Breast epithelium (tissue), 4 donors: ENCODE measurements at places on chromosomes 4 and X.
A peak's percentile ranks its signal among the peaks of the same experiment; 100 is the strongest.

GRCh38 chrX:49273181-49273727 lies 3.7 kb downstream of the PPP1R3F start:
- no peaks in the 10 kb centered on the region for H3K4me1 ChIP-seq
- DNase-seq, result no peak
- no peaks in the 10 kb centered on the region for H3K36me3 ChIP-seq
- H3K27me3 ChIP-seq, result no peaks in the 10 kb centered on the region

GRCh38 chr4:71004281-71004851 lies 10.9 kb downstream of the DCK start:
- no peak for DNase-seq
- no peak overlapping the region for H3K27ac ChIP-seq
- H3K4me3 ChIP-seq, result no peak overlapping the region
- no peaks in the 10 kb centered on the region for H3K36me3 ChIP-seq

DNA sequence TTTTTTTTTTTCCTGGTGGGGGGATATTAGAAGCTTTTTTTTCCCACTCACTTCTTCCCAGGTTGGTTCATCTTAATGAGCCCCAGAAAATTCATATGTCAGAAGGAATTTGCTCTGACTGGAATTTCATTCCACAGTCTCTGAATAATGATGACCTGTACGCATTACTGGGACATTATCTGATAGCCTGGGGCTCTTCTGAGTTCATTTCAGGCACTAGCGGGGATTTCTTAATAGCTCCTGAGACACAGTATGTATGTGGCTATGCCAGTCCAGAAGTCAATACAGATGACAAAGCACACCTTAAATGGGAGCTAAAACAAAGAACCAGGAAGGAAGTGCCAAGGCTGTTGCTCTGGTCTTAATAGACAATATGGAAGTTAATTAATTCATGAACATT lies 295.2 kb upstream of the IGFBP7 start:
- no peak overlapping the region for H3K27ac ChIP-seq
- no peaks in the 10 kb centered on the region for H3K4me1 ChIP-seq
- H3K4me3 ChIP-seq, result no peak overlapping the region

DNA sequence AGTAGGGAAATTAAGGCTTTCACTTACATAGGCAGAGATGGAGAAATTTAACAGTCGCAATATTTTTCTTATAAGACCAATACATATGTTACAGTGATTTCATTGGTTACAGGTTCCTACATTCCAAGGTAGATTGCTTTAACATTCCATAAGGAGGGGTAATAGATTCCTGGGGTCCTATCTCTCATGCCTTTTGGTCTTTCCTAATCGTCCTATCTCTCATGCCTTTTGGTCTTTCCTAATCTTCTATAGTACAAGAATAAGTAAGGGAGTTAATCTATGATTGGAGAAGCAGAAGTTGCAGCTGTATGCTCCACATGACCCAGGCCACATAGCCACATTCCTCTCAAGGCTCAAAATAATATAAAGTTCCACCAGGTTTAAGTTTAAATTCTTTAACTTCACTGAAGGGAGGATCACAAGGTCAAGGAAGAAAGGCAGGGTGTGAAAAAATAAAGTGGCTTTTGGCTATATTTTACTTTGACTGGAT lies 285.0 kb upstream of the BOD1L1 start:
- H3K27me3 ChIP-seq, result no peaks in the 10 kb centered on the region
- DNase-seq, result no peak
- no peaks in the 10 kb centered on the region for H3K4me1 ChIP-seq

- H3K27me3 ChIP-seq, result no peaks in the 10 kb centered on the region
- H3K27ac ChIP-seq, result peak overlapping the region; percentile 100
- H3K4me3 ChIP-seq, result peak overlapping the region; percentile 39
- DNase-seq, result peak; percentile 75
- peaks cover 24% of the 10 kb centered on the region for H3K4me1 ChIP-seq
Measured at GRCh38 chr4:145734576-145735346, 54.8 kb downstream of the C4orf51 start.

DNA sequence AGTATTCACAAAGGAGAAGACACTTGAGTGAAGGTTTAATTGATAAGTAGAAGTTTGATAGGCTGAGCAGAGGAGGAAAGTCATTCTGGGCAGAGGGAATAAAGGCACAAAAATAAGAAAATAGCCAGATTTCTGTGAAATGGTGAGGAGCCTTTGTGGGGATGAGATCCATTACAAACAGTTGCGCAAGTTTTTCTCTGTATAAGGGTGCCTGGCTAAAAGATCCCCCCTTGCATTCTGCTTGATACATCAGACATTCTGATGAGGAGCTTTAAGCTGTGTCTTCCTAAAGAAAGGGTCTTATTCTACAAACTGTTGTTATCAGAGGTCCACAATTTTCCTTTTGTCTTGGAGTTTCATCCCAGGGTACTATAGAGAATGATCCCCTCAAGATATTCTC lies 112.0 kb downstream of the ARHGAP36 start:
- H3K27ac ChIP-seq, result no peak overlapping the region
- H3K27me3 ChIP-seq, result peaks cover 26% of the 10 kb centered on the region
- DNase-seq, result no peak
- H3K36me3 ChIP-seq, result no peaks in the 10 kb centered on the region
- no peaks in the 10 kb centered on the region for H3K4me1 ChIP-seq
- no peak overlapping the region for H3K4me3 ChIP-seq

DNA sequence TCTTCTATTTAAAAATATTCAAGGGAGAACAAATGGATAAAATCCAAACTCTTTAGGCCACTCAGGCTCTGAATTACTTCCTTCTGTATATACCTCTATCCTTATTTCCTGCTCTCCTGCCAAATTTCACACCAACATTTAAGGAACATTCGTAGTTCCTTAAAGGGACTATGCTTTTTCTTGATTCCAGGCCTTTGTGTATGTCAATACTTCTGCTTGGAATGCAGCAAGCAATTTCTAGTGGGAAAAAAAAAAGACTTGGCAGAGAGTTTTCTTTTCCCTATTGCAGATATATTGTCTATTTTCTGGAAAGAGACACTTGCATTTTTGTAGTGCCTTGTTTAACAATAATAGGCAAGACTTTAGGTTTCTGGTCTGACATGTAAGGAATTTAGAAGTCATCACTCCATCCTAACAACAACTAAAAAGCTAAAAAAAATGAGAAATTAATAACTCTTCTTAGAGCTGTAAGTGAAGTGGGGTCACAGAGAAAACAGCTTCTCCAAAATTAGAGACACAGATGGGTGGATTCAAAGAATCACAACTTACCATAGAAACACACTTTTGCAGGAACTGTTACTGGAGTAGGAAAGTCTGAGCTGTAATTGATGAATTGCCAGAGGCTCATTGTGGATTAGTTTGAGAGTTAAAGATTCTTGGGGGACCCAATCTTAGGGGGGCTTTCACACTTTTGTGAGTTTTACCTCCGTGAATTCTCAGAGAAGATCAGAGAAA lies 2.1 kb upstream of the ADH5 start:
- no peaks in the 10 kb centered on the region for H3K36me3 ChIP-seq
- no peaks in the 10 kb centered on the region for H3K4me1 ChIP-seq
- no peak for DNase-seq
- peak overlapping the region; percentile 89 for H3K4me3 ChIP-seq

GRCh38 chr4:30461218-30461617 lies 259.0 kb upstream of the PCDH7 start:
- no peak overlapping the region for H3K27ac ChIP-seq
- no peak for DNase-seq
- no peaks in the 10 kb centered on the region for H3K4me1 ChIP-seq
- no peaks in the 10 kb centered on the region for H3K36me3 ChIP-seq
- H3K27me3 ChIP-seq, result no peaks in the 10 kb centered on the region

- no peaks in the 10 kb centered on the region for H3K36me3 ChIP-seq
- DNase-seq, result no peak
- H3K27ac ChIP-seq, result no peak overlapping the region
- no peaks in the 10 kb centered on the region for H3K4me1 ChIP-seq
Measured at GRCh38 chr4:1376391-1376840, 29.4 kb downstream of the UVSSA start.

DNA sequence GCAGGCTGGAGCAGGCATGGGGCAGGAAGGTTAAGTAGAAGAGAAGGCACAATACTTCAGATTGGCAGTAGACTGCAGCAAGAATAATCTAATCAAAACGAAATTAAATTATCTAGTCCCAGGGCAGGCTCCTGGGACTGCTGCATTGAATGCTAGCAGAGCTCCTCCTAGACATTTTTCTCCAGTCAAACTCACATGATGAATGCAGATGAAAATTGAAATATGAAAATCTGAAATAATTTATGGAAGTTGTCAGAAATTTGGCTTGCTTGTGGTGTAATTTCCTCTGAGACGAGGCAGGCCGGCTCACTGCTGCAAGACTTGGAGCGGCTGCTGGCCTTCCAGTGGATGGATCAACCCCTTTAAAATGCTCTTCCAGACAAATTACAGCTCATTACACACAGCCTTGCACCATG lies 78.0 kb upstream of the TMEM33 start:
- no peak overlapping the region for H3K4me3 ChIP-seq
- H3K36me3 ChIP-seq, result no peaks in the 10 kb centered on the region
- no peaks in the 10 kb centered on the region for H3K27me3 ChIP-seq
- no peak for DNase-seq

GRCh38 chrX:12162420-12162819 lies 24.1 kb downstream of the FRMPD4 start:
- no peaks in the 10 kb centered on the region for H3K4me1 ChIP-seq
- no peaks in the 10 kb centered on the region for H3K36me3 ChIP-seq
- no peak for DNase-seq
- no peak overlapping the region for H3K27ac ChIP-seq
- H3K4me3 ChIP-seq, result no peak overlapping the region

DNA sequence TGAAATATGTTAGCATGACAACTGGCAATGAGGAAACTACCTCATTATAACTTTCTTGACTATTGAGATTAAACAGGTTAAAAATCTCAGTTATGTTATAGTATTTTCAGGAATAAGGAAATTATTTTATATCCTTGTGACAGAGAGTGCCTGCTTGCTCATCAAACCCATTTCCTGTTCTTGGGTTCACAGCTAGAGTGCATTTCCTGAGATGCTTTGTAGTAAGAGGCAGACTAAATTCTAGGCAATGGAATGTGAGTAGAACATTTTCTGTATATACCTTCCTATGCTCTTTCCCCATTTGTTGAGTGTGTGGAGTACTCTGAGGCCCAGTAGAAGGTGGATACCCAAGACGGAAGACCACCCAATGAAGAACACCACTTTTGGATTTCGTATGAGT lies 96.9 kb upstream of the CASK start:
- H3K4me1 ChIP-seq, result no peaks in the 10 kb centered on the region
- no peak for DNase-seq
- no peaks in the 10 kb centered on the region for H3K36me3 ChIP-seq

DNA sequence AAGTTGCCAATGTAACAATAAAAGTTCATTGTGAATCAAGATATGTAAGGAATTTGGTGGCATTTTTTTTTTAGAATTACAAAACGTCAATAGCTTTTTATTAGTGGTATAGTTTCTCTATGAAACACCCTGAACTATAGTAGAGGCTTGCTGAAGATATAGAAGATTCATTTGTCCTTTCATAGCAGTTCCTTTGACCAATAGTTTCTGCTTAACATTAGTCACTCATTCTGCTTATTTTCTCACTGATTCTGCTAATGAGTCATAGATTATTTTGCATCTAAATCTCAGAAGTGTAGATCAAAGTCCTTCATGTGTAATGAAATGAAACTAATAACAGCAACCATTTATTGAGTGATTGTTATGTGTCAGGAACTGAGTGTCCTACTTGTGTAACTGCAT lies 205.0 kb upstream of the TET2 start:
- H3K4me3 ChIP-seq, result no peak overlapping the region
- no peaks in the 10 kb centered on the region for H3K27me3 ChIP-seq
- no peak overlapping the region for H3K27ac ChIP-seq
- no peak for DNase-seq
- no peaks in the 10 kb centered on the region for H3K4me1 ChIP-seq
- H3K36me3 ChIP-seq, result no peaks in the 10 kb centered on the region
